ENCODE measurements at places on chromosomes 4 and X. TPM values are rescaled to one million over a fixed set of nuclear protein-coding genes. Genes with fewer than 3 reads are reported as not detected.

MAMLD1 gene
- total RNA-seq: 0.59 TPM

SRPX gene
- total RNA-seq: 9.3 TPM

TRMT2B gene
- 11.2 TPM for total RNA-seq

IL3RA gene
- 1.7 TPM for total RNA-seq
